ENCODE measurements at places on chromosomes 13 and 19.

GRCh38 chr19:3003046-3003445 lies 25.7 kb downstream of the TLE6 start:
- peak; percentile 49 for DNase-seq

DNA sequence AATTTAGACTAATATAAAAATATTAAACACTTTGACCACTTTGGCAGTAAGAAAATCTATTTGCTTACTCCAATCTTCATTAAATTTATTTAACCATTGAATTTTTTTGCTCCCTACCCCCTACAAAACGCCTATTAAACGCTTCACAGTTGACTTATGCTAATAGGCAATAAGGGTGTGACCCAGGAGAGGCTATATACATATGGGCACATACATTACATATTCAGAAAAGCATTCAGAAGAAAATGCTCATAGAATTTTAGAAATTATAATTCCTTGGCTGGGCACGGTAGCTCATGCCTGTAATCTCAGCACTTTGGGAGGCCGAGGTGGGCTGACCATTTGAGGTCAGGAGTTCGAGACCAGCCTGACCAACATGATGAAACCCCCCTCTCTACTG lies 95.6 kb upstream of the STARD13 start:
- no peak for DNase-seq

GRCh38 chr13:44298314-44298713 lies 75.3 kb upstream of the SERP2 start:
- no peak for DNase-seq

DNA sequence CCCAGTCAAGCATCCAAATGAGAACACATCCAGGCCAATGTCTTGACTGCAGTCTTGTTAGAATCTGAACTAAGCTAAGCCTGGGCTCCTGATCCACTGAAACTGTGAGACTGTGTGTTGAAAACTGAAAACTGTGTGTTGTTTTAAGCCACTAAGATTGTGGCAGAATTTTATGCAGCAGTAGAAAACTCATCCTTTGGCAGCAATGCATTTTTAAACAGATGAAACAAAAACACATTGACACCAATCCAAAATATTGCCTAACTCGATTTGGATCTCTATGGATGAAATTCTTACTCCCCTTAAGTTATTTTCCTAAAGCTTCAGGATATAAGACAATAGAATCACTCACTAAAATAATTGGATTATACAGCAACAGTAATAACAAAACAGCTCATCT lies 202.3 kb upstream of the KLF12 start:
- DNase-seq, result no peak

DNA sequence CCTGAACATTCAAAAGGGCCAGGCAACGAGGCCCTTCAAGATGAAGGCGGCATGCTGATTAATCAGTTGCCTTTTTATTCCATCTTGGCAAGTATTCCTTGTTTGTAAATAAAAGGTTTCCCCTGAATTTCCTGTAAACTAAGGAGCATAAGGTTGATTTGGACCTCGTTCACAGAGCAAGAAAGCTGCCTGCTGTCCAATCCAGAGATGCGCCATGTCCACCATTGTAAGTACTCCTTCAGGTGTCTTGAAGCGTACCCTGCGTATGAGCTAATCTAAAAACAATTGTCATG lies 884.7 kb downstream of the PCDH9 start:
- no peak for DNase-seq

Measured in BE2C (cell line).